ENCODE measurements at places on chromosomes 5 and 9.

DNA sequence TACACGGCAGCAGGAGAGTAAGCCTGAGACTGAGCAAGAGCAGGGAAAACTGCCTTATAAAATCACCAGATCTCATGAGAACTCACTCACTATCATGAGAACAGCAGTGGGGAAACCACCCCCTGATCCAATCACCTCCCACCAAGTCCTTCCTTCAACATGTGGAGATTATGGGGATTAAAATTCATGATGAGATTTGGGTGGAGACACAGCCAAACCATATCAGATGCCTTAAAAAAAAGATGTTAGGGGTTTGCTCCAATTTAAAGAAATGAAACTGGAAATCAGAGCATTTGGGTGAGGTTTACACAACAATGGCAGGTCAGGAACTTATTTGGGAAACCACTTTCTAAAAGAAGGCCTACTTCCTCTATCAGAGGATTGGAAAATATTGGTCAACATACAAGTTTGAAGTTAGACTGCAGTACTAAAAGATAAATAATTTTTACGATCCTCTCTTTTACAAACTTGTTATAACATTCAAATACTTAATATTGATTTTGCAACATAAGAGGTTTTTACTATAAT lies 105.1 kb downstream of the FBN2 start:
- DNase-seq: no peak

DNA sequence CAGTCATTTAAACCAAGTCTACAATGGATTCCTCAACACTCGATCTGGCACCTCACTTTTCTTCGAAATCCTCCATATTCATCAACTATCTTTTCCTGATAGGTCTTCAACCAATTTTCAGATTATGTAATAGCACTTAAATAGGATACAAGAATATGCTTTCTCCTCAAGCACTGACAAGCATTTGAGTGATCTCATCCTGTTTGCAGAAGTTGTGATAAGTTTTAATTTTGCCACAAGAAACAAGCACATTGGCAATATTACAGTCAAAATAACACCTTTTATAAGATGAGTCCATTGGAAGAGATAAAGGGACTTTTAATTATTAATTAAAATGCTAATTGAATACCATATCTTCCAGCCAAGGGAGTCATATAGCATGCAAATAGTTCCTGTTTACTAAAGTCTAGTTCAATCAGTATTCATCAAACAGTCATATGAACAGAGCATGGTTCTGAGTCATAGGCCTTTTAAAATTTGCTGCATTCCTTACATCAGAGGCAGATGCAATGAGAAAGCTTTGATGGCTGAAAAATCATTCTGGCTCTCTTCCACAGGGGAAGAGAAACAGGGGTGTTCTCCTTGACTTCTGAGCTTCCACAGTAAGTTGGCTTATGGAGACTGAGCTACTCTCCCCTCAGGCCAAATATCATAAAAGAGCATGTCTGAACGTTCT lies 32.7 kb upstream of the ZCCHC9 start:
- DNase-seq: no peak

- DNase-seq: no peak
These were observed 16.9 kb upstream of the PLCXD3 start for GRCh38 chr5:41527201-41527779.

GRCh38 chr5:115413651-115414050 lies 117.2 kb upstream of the CCDC112 start:
- no peak for DNase-seq

DNA sequence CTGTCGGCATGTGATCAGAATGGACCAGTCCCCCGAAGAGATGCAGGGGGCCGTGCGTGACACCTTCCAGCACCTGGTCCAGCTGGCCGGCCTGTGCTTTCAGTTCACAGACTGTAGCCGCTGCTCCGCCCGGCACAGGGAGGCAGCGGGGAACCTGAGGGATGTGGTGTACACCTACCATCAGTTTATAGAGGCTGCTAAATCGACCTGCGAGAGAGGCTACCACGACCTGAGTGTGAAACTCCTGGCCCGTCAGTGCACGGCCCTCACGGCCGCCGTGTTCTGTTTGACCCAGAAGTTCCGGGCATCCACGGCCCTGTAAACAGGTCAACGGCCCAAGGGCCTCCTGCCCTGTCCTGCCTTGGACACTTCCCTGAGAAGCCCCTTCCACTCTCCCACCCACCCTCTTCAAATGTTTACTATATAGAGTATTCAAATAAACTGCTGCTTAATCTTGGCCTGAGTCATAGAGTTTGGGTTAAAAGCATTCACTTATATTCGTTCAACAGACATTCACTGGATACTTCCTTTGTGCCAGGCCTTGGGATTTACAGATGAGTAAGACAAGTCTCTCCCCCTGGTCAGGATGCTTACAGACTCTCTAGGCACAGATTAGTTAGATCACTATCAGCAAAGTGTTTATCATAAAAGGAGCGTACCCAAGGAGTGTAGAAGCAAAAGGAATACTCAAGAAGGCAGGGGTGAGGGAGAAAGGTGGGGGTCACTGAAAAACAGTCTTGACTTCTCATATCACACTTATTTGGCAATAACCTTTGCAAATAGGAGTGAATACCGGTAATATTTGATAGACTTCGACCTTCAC lies 6.9 kb upstream of the TRMT10B start:
- DNase-seq: no peak

- no peak for DNase-seq
These were observed 372.9 kb downstream of the OSTF1 start for GRCh38 chr9:75461183-75461582.

- no peak for DNase-seq
These were observed 23.7 kb upstream of the TNC start for GRCh38 chr9:115141612-115142011.

- DNase-seq: no peak
These were observed 1.6 kb upstream of the OXCT1 start for GRCh38 chr5:41871852-41872251.

DNA sequence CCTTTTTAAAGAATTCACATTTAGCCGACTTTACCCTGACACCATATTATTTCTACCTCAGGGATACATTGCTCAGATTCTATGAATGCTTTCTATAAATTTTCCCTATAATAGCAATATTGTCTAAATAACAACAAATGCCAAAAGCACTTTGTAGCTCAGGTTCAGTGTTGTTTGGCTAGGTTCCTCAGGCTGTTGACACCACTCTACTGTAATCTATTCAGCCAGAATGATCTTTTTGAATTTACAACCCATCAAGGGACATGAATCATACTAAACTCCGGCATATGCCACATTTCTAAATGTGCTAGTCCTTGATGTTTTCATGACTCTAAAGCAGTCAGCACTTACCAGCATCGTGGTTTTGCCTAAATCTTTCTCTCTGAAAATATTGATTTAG lies 641.5 kb upstream of the CDH10 start:
- DNase-seq: no peak

DNA sequence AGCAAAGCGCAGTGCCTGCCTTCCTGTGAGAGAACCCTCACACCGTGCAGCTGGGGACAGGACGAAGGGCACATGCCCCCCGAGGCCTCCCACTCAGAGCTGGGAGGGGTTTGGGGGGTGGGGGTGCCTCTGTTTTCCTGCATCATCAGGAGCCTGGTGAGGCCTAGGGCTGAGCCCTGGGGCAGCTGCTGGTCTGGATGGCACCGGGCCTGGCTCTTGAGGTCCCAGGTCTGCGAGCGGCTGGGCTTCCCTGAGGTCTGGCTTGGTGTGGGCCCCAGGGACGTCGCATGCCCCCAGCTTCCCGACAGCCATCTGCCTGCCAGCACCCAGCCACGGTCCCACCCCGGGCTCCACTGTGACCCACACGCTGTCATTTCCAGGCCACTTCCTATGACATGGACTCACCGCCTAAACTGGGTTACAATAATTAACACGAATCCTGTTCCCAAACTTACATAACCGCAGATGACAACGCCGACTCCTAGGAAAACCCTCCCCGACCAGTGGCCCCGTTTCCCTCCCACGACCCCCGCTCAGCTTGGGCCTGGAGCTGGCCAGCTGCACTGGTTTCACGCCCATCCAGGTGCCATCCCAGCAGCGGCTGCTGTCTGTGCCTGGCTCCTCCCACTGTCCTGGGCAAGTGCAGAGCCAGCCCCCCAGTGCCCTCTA lies 8.7 kb downstream of the NACC2 start:
- no peak for DNase-seq
